Hematopoietic multipotent progenitor cell treated with erythropoietin and hydrocortisone succinate and interleukin-3 and kit ligand, for 8 days (in vitro differentiated cells): ENCODE measurements at places on chromosomes 6 and 20.

GRCh38 chr20:1335961-1336698, 7.2 kb upstream of the SDCBP2 start:
- no peak for DNase-seq

DNA sequence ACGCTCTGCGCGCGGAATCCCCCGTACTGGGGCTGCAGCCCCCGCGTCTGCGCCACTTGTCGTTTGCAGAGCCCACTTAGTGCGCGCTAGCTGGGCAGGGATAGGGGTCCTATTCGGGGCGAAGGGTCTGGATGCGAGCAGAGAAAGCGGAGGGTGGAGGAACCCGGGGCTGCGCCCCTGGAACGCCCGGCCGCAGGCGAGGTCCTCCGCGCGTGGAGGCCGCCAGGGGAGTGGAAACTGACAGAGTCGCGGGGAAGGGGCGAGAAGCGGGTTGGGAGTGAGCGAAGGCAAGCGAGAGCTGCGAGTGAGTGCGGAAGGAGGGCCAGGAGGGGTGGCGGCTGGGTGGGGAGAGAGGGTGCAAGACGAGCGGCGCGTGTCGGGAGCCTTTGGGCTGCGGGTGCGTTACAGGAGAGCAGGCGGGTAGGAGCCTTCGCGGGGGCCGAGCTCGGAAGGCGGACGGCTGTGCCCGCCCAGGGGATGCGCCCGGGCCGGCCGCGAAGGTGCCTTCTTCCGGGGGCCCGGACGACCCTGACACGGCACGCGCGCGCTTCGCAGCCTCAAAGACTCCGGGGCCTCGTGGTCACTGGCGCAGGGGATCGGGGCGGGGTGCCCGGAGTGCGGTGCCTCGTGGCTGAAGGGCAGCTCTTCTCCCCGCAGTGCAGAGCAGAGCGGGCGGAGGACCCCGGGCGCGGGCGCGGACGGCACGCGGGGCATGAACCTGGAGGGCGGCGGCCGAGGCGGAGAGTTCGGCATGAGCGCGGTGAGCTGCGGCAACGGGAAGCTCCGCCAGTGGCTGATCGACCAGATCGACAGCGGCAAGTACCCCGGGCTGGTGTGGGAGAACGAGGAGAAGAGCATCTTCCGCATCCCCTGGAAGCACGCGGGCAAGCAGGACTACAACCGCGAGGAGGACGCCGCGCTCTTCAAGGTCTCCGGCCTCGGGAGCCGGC, 1.2 kb downstream of the IRF4 start:
- DNase-seq = no peak

DNA sequence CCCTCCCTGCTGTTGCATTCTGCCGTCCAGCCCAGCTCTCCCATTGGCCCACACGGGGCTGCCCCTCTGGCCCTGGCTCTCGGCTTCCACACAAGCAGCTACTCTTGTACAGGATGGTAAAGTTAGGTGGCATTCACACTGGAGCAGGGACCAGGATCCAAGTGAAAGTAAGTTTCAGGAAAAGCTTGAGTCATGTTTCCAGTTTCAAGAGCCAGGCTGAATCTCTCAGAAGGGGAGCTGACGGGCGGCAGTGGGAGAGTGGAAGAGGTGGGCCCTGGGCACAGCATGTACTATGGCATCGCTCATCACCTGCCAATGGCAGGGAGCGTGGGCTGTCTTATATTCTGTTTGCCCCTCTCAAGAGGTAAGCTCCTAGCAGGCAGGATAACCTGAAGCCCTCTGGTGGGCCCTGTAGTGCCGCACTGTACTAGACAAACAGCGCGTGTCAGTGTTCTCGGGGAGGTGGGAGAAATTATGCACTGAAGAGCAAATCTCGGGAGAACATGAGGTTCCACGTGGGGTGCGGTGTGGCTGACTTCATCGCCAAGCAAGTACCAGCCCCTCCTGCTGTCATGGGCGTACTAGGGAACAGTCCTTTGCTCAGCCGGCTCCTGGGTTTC, 241.5 kb downstream of the NRN1 start:
- no peak for DNase-seq

DNA sequence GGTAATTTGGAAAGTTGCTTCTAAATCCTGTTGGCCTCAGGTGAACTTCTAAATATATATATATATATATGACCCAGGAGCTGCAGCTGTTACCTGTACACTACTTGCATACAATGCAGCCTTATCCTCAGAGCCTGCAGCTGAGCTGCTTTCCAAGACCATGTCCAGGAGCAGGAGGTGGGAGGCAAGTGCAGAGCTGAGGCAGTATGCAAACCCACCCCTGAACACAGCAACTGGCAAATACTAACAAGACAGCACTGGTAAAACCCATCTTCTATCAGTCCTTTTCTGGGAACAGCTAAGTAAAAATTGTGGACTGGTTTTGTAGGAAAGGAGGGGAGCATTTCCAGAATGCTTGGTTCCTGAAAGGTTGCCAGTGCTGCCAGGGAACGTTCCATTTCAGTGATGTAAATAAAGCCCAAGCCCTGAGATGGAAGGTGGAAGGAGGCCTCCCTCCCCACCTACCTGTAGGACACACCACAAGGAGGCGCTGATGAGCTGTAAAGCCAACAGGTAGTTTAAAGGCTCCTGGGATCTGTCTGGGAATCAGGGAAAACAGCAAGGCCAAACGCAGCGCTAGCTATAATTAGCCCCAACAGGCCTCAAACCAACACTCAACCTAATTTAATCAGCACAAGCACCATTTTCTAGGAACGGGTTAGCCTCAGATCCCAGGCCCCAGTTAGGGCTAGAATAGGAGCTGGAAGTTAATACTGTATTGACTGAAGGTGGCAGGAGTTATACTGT, 93.8 kb upstream of the MAP7 start:
- DNase-seq = peak; percentile 82

- no peak for DNase-seq
Measured at GRCh38 chr20:37152284-37152683, 26.8 kb upstream of the RPN2 start.

DNA sequence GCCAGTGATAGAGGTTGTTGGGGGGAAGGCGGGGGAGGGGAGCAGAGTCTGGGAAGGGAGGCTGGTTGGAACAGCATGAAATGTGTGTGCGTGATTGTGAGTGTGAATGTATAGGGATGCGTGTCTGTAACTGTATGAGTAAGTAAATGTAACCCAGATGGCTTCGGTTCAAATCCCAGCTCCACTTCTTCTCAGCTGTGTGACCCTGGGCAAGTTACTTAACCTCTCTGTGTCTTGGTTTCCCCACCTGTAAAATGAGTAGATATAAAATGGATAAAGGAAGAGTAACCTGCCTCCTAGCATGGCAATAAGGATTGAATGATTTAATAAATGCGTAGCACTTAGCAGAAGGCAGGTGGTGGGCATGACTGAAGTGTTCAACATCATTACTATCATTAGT, 24.1 kb downstream of the MAFB start:
- DNase-seq = no peak

- DNase-seq = peak; percentile 31
Measured at GRCh38 chr6:27726619-27727023, 185.6 kb downstream of the OR2B2 start.

DNA sequence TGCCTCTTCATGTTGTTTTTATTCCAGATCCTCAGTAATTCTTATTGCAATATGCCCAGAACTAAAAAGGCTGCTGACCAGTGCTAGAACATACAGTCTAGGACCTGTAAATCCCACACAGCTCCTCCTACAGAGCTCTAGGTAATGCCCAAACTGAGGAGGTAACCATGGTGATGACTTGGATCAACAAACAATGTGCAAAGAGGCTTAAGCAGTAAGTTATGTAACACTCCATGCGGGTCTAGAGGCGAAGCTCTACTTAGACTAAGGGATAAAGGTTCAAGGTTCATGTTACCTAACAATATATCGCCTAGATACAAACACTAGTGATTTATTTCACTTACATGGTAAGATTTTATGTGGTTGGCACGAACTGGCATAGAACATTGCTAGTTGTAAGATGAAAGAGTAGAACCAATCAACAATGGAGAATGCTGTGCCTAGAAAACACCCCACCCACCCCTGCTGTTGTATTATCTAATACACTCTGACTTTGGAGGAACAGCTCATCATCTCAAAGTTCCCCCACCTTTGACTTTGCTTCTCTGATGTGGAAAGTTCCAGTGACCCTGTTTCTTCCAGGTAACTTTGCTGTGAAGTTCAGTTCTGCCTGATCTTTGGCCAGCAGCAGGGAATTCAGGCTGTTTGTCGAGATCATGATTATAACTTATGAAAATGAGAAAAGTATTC, 242.4 kb downstream of the ALDH8A1 start:
- DNase-seq = no peak

- DNase-seq = no peak
Measured at GRCh38 chr6:150053450-150053849, 15.5 kb downstream of the ULBP3 start.

GRCh38 chr6:63307581-63308246, 12.1 kb downstream of the LGSN start:
- peak; percentile 12 for DNase-seq

DNA sequence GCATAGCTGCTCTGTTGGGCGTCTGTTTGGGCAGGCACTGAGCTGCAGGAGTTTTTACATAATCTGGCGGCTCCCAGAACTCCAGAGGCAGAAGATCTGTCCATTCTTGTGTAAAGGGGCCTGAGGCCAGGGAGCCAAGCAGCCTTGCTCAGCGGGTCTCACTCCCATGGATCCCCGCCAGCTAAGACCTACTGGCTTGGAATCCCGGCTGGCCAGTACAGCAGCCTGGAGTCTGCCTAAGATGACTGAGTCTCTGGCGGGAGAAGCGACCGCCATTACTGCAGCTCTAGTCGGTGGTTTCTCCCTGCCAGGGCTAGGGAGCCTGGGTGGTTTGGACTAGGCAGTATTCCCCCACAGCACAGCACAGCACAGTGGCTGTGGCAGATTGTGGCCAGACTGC, 268.4 kb upstream of the SYNCRIP start:
- DNase-seq = no peak

DNA sequence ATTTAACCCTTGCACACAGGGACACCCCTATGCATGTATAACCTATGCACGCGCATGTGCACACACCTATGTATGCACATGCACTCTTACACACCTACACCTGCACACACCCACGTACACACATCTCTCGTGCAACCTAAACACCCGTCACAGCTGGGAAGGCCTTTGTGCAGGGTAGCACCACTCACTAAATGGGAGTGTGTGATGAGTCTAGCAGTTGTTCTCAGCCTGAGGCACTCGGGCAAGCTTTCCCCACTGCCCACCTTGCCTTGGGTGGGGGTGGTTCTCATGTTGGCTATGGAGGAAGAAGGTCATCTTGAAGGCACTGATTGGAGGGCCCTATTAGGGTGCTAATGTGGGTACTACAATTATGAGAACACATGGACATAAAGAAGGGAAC, 85.8 kb downstream of the DLL1 start:
- no peak for DNase-seq

DNA sequence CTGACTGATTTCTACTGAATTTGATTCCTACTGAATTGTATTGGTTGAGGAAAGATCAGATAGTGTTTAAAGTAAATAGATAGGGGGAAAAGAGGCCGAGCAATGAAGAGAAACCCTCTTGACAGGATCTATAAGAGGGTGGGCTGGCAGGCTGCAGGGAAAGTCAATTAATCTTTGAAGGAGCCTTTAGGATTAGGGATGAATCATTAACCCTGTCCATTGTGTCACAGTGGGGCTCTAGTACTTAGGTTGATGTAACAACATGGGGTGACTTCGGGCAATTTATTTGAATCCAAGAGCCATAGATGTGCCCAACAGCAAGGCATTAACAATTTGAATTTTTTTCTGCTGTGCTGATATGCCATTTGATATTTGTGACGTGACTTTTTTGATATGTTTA, 7.5 kb downstream of the RFX6 start:
- DNase-seq = no peak

GRCh38 chr20:19213946-19214490, 1.6 kb downstream of the SLC24A3 start:
- no peak for DNase-seq

GRCh38 chr6:27503436-27504030, 30.6 kb upstream of the ZNF184 start:
- DNase-seq = peak; percentile 88

DNA sequence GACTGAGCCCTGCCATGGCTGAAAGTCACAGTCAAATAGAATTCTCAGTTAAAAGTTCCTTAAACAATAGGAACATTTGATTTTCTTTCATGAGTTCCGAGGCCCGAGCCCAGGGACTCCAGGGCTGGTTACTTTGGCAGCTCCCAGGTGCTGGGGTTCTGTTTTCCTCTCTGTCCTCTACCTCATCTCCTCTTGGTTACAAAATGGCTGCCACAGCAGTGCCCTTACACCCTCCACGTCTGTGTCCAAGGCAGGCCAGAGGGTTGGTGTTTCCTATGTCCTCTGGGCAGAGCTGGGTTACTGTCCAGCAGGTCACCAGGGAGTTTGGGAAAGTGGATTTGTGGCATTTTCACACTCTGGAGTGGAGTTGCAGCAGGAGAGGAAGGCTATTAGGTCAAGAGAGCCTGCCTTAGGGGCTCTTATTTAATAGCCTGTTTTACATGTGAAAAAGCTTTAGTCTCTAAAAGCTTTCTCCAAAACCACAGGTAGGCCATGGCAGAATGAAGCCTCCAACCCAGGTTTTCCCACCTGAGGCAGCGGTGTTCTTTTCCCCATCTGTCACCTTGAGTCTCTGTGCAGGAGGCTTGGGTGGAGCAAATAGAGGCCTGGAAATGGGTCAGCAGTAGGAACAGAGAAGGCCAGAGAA, 111.0 kb downstream of the DTD1 start:
- no peak for DNase-seq

DNA sequence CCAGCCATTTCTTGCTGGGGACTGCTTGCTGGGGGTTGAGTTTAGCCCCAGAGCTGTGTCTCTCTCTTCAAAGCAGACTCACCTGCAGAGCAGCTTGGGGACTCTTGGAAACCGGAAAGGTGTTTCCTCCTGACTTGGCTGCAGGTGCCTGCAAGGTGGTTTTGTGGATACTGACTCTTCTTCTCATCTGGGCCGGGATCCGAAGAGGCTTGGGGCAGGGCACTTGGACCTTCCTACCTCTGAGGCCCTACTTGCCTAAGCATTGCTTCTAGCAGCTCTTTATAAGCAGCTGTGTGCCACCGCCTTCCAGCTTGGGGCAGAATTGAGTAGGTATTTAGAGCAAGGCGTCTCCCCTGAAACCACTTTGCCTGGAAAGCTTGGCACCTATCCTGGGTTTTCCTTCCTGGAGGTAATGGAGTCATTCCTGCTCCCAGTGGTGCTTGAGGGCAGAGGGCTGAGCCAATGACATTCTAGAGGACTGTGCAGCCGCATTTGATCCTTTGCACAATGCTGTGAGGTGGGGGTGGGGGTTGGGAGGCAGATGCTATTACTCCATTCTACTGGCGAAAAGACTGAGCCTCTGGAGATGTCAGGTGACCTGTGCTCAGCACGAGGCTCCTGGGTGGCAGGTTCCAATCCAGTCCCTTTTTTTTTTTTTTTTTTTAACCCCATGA, 3.4 kb upstream of the CTSZ start:
- no peak for DNase-seq

DNA sequence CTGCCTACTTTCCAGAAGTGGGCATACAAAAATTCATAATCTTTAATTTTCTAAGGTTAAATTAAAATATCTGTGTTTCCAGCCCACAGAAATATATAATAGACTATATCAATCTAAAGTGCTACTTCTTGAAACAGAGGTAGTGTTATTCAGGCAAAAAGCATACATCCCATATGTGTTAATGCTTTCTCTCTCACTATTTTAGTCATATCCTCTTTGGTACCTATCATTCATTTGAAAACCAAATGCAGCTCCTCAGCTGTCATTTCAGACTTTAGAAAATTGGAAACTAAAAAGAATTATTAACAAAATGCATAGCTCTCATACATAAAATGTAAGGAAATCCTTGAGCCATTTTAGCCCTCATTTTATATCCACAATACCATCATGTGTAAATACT, 925 bp downstream of the FHL5 start:
- no peak for DNase-seq

GRCh38 chr6:31871046-31871659, 7.6 kb downstream of the SLC44A4 start:
- DNase-seq = no peak
